Spinal cord (tissue), 10 donors: ENCODE measurements at places on chromosomes 7 and 10.
A peak's percentile ranks its signal among the peaks of the same experiment; 100 is the strongest.

- DNase-seq: no peak
These were observed 15.9 kb downstream of the ZNF3 start for GRCh38 chr7:100065452-100066186.

DNA sequence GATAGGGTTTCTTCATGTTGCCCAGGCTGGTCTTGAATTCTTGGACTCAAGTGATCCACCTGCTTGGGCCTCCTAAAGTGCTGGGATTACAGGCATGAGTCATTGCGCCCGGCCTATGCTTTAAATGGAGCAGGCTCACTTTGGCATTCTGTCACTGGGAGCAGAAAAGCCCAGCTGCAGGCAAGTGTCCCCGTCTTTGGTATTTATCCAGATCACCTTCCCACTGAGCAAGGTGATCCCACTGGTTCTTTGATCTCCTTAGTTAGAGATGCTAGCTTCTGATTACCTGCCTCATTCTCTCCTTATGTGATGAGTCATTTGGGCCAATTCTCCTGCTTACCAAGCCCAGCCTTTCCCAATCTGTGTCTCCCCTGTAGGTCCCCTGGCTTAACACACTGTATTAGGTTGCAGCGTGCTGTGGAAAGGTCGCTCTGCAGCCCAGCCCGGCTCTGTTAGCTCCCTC is 39.3 kb downstream of the SPDYE5 start:
- no peak for DNase-seq

DNA sequence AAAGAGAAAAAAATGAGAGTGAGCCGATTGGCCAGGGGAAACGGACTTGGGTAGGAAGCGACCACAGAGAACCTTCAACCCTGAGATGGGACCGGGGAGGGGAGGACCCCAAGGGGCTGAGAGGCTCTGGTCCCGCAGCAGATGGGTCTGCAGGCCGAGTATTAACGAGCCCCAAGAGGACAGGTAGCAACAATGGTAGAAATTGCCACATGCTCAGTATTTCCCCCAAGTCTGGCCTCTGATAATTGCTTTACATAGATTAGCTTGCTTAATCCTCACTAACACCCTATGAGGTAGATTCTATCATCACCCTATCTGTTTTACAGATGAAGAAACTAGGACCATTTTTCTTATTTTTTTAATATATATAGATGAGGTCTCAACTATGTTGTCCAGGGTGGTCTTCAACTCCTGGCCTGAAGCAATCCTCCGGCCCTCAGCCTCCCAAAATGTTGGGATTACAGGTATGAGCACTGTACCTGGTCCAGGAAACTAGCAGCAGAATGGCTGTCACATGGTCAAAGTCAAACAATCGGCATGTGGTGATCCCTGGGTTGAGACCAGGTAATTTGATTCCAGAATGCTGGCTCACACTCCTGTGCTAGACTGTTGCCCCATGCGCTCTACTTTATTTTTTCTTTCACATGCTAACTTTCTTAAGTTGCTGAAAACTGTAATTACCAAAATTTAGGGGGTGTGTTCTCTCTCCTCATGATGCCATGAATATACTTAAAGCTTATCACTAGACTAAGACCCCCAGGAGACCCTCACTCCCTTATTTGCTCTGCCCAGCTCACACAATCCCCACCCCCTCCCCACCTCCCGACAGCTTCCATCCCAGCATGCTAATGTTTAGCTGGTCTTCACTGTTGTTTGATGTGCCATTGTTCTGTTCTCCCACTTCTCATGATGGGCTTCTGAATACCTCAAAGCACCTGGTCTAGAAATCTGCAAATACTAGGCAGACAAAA is 67.9 kb upstream of the AFAP1L2 start:
- DNase-seq: no peak

GRCh38 chr7:22697876-22698606 is 29.0 kb upstream of the IL6 start:
- DNase-seq: no peak

DNA sequence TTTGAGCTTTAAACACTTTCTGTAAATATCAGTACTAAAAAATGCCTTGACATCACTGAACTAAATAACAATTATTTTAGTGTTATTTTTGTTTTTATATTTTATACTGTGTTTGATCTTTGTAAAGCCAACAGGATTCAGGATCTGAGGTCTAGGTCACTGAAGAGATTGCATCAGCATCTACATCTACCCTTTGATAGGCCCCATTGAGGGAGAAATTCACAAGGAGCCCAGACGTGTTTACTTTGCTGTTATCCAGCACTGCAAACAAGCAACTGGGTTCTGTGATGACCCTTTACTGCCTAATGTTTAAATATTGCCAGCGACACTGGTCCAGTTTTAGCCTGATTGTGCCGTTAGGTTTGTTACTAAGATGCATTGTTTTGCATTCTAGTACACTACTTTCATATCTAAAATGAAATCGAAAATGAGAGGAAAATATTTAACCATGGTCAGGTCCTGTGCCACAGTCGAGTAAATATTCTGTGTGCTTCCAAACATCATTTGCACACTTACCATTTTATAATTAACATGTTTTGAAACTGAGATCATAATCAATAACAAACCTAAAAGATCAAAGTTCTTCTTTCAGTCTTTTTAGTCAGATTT is 48.7 kb downstream of the SP8 start:
- DNase-seq: no peak

DNA sequence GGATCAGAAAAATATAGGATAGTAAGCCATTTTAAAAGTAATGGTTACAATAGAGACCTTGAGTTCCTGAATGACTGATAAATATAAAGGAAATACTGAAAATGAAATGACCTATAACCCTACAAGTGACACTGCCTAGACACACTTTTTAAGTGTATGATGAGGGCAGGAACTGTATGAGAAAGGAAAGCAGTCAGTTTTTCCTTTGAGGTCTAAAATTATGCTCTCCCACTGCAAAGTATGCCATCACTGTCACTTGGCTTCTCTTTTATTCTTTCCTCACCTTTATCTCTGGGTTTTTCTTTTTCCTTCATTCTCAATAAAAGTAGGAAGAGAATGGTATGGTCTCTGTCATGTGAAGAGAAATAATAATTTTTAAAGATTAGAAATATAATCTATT is 13.5 kb downstream of the REEP3 start:
- DNase-seq: no peak

DNA sequence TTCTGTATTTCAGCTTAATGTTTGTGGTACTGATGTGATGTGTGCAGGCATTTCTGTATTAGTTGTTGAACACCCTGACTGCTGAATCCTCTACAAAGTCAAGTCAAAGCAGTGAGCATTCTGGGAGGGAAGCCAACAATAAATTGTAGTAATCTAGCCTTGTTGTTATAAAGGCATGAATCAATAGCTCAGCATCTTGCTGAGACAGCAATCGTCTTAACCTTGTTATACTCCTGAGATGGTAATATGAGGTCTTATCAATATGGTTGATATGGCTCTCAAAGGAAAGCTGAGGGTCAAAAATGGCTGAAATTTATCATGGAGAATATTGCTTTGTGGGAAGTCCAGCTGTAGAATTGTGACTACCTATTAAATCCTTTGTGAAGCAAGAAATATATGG is 299.4 kb downstream of the DNAJB9 start:
- DNase-seq: no peak

GRCh38 chr10:71472912-71473311 is 76.2 kb downstream of the CDH23 start:
- DNase-seq: no peak

- DNase-seq: no peak
These were observed 310.4 kb downstream of the CTNNA3 start for GRCh38 chr10:67385566-67385965.

- no peak for DNase-seq
These were observed 12.3 kb downstream of the KLF14 start for GRCh38 chr7:130721486-130722277.

- no peak for DNase-seq
These were observed 166.2 kb downstream of the EXOC4 start for GRCh38 chr7:133419041-133419440.

- peak; percentile 73 for DNase-seq
These were observed 46.9 kb downstream of the AP3M1 start for GRCh38 chr10:74103560-74104258.

DNA sequence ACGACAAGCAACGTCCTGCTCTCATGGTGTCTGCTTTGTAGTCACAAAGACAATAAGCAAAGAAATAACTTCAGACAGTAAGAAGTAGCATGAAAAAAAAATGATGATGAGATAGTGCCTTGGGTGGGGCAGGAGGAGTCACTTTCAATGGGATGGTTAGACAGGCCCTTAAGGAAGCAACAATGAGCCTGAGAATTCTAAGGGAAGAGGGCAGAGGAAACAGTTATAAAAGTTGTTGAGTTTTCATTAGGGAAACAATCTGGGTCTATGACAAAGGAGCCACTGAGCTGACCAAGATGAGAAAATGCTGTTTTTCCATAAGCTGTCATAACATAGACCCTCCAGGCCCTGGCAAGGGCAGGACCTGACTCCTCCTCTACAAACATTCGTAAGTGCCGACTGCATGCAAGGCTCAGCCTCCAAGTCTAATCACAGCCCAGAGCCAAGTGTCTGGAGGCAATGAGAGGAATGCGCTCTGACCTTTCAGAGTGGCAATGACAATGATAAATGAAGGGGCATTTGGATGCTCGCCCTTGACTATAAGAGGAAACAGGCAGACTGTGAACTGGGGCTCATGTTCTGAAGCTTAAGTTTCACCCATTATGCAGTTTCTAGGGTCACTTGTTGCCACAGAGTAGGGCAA is 43.7 kb downstream of the PPP1R3C start:
- DNase-seq: no peak

DNA sequence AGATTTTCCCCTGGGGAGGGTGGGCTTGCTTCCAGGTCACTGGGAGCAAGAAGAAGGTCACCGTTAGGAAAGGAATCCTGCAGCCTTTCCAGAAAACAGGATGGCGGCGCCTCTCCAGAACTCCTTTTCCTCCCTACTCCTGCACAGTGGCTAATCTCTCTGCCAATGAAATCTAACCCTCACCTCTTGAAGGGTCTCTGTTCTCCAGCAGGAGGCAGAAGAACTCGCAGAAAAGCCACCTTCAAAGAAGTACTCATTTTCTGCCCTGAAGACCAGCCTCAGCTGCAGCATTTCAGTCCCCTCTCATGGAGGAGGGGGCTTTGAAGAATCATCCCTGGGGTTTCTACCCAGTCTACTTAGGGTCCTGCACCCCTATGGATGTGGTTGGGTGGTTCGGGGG is 626.9 kb downstream of the CALN1 start:
- no peak for DNase-seq
